Epithelial cell of esophagus (primary cell): ENCODE measurements at places on chromosomes 5 and 9.

GRCh38 chr5:6308683-6309082 lies 69.7 kb downstream of the MED10 start:
- DNase-seq = no peak

DNA sequence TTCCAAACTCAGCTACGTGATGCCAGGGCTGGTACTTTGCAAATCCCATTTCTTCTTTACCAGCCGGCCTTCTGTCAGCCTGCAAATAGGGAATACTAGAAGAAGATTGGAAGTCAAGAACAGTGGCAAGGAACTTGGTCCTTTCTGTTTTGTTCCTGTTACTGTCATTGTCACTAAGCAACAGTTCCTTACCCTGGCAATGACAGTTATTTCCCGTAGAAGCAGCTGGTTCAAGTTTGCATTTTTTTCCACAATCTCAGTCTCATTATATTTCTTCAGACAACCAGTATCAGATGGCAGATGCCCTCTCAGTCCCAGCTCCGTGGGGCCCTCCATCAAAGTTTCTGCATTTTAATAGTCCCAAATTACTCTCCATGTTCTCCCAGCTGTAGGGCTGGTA lies 9.1 kb upstream of the C1QTNF2 start:
- no peak for DNase-seq

DNA sequence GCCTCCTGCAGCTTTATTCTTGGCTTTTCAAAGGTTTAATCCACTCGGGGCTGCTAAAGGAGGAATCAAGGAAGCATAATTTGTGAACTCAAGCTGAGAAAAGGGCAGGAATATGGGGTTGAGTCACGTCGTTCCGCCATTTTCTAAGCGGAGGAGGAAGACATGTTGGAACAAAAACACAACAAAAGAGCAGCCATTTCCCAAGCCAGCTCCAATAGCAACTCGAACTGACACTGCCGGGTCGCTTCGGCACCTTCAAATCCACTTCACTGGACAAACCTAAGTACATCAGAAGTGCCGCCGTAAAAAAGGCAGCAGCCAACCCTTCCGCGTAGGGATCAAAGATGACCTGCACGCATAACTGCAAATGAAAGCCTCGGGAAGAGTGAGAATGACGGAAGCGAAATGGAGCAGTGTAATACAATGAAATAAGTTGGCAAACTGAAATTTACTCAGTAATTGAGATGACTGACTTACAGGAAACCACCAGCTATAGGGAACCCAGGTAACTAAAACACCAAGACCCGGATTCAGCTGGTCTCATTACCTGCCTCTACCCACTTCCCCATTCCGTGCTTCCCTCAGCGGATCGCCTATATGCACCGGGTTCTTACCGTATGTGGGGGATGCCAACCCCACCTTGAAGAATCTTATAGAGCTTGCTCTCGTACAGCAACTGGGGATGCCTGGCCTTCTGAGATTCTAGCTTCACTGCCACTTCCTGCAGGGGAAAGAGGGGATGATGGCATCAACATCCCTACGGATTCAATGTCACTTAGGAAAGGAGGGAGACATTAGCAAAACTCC lies 1.6 kb downstream of the CSNK1A1 start:
- peak; percentile 81 for DNase-seq

DNA sequence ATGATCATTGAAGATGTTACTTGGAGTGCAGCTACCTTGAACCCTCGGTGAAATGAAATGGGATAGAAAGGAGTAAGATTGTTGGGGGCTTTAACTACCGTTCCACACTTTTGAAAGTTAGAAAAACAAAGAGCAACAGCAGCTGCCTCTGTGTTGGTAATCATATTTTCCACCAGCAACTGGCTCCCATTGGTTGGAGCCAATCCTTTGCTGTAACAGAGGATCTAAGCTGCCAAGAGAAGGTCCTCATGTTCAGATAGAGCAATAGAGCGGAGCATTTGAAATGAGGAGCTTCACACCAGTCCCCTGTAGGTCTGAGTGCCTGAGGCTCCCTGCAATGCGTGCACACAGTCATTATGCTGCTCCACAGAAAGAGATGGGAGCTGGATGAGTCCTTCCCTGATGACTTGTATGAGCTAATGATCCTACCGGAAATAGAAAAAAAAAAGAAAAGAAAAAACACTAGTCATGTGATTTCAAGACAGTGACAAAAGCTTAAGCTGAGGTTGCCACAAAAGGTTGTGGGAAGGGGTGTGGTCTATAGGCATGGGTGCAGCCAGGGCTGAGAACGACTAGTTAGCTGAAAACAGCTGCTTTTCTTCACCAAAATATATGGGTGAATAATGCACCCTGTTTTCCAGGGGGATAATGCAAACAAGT lies 300.7 kb downstream of the MLLT3 start:
- peak; percentile 80 for DNase-seq

DNA sequence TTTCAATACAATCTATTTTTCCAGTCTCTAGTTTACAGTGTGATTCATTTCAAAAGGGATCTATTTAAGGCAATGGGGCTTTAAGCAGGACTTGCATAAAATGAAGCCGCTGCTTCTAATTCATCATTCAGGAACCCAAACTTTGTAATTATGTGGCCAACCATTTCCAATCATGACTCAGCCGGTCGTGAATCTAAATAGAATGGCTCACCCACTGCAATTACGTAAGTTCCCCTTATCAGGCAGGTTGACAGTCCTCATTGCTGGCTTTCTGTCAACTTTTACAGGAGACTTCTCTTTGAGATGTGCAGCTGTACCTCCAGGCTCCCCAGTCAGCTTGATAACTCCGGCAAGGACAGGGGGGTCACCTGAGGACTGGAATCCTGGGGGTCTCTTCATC lies 152.8 kb upstream of the DAP start:
- peak; percentile 71 for DNase-seq

- no peak for DNase-seq
Measured at GRCh38 chr9:17166346-17166745, 31.5 kb downstream of the CNTLN start.

DNA sequence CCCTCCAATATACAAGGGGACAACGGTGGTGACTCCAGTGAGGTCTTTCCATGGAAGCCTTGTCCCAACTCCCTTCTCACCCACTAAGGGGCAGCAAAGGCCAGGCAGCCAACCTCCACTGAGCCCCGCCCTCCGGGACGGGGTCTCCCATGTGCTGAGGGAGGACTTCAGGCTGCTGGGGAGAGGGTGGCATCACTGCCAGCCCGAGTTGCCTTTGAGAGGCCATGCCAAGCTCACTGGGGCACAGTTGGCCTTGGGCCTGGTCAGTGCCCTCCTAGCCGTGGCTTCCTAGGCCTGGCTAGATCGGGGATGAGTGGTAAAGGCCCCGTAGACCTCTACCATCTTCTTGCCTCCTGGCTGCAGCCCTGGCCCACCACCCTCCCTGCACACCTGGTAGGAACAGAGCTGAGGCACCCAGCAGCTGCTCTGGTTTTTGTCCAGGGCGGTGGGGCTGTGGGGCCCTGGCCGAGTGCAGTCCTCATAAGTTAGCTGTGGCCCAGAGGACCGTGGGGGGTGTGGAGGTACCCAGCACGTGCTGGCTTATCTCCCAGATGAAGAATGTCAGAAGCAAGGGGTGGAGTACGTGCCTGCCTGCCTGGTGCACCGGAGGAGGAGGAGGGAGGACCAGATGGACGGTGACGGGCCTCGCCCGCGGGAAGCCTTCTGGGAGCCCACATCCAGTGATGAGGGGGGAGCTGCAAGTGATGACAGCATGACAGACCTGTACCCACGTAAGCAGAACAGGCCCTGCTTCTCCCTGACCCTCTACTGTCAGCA lies 3.2 kb downstream of the SURF2 start:
- no peak for DNase-seq

GRCh38 chr9:18972675-18973074 lies 60.3 kb downstream of the SAXO1 start:
- DNase-seq = no peak

GRCh38 chr9:80793706-80794105 lies 895.6 kb downstream of the TLE1 start:
- no peak for DNase-seq

DNA sequence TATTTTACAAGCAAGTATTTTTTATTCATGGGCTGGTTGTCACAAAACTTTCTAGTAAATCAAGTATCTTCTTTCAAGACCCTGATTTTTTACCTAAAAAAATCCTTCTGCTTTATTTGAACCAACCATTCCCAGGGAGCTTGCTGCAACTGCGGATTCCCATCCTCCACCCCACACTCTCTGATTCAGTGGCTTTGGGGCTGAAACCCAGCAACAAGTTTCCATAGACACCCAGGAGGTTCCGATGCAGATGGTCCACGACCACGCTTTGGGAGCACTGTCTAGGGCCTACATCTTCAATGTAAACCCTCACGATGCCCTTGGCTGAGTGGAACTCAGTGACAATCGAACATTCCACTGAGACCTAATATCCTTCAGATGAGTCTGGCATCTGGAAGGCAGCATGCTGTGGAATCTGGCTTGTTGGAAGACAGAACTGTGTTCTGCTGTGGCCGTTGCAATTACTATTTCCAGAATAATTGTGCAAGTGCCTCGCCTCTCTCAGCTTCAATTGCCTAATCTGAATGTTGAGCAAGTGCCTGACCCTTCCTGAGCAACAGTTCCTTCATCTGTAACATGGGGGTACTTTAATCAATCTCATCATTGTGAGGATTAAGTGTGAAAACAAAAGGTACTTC lies 105.1 kb downstream of the INSYN2B start:
- DNase-seq = peak; percentile 42

GRCh38 chr9:84139296-84140070 lies 158.9 kb downstream of the RMI1 start:
- peak; percentile 41 for DNase-seq

DNA sequence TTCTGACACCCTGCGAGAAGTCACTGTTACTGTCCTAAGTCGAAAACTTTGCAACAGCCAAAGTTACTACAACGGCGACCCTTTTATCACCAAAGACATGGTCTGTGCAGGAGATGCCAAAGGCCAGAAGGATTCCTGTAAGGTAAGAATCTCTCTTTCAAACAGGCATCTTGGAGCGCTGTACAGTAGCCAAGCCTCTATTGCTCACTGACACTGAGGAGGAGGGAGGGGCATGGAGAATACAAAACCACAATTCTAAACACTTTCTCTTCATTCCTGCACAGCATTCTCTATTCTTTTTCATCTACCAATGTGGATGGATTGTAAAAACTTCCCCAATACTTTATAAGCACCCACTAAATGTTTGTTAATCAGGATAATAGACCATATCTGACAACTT lies 7.4 kb downstream of the GZMK start:
- no peak for DNase-seq

GRCh38 chr5:83472508-83473345 lies 1.2 kb downstream of the VCAN start:
- DNase-seq = no peak

- no peak for DNase-seq
Measured at GRCh38 chr9:133775951-133776905, 38.1 kb upstream of the SARDH start.

GRCh38 chr5:96278981-96279380 lies 154.1 kb downstream of the PCSK1 start:
- no peak for DNase-seq

DNA sequence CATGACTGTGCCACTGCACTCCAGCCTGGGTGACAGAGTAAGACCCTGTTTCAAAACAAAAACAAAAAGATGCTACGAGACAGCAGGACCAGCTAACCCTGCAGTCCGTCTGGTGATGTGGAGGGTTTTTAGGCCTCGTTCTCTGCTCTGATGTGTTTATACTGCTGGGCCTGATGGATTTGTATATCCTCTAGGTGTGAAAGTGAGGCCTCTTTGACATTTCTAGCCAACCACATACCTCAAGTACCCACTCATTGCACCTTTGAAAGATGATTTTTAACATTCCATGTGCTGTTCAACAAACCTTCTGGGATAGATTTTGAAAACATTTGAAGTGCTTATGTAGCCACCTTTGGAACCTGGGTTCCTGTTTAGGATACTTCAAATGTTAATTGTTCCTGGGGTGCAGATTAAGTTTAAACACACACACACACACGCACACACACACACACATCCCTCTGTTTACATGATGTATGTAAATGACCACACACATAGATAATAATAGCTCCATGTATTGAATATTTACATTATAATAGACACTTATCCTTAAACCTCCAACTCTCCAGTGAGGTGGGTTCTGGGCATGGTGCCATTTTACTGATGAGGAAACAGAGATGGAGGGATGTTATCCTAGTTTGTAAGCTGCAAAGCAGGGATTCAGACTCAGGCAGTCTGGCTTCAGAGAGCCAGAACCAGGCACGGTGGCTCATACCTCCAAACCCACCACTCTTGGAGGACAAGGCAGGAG lies 48.8 kb upstream of the GOLPH3 start:
- no peak for DNase-seq

DNA sequence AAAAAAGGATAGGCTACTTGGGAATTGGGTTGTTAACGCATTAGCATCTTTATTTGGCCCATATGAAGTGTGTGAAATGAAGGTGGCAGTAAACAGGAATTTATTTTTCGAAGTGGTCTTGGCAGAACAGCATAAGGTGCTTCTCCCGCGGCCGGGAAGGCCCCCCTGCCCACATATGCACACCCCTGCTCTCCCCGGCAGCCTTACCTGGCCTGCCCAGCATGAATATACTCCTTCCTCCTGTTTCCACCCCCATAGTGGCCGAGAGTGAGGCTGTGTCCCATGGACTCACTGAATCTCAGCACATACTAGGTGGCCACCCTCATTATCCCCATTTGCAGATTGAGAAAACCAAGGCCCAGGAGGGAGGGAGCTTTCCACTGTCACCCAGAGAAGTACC lies 54.0 kb upstream of the OLFM1 start:
- DNase-seq = no peak

DNA sequence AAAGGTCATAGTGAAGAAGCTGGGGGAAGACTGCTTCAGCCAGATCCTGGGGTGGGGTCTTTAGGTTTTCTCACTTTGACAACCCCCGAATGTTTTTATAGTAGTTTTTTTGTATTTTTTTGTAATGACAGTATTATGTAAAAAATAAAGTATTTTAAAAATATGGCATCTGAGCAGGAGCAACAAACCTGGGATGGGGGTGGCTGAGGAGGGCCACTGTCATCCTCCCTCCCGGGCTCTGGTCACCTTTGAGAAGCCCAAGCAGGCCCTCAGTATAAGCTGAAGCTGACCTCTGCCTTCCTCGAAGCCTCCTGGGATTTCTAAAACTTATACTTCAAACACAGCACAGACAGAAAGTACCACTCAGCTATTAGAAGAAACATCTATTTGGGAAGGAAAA lies 8.7 kb downstream of the DNAJB5 start:
- DNase-seq = no peak

DNA sequence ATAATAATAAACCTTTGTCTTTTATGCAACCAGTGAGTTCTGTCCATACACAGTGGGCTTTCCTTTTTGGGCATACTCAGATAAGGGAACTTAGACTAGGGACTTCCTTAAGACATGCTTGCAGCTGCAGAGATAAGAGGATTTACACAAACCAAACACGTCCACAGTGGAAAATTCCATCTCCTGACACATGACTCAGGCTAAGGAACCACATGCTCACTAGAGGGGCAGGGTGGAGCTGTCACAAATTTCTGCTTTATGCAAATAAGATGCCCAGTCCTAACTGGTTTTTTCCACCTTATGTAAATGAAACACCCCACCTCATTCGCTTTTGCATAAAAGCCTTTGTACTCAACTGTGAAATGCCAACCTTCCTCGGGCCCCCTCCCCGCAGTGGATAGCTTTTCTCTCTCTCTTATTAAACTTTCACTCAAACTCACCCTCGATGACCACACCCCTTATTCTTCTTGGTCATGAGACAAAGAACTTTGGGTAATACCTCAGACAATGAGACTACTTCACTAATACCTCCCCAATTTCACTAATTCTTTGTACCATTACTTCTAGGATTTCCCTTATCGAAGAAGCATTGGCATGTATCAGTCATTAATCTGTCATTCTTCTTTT lies 170.3 kb upstream of the FTMT start:
- no peak for DNase-seq
